Breast epithelium (tissue), 4 donors: ENCODE measurements at places on chromosomes 5 and 9. TPM values are rescaled to one million over a fixed set of nuclear protein-coding genes. Genes with fewer than 3 reads are reported as not detected.

Gene GFI1B
- not detected for total RNA-seq

Gene PLAC8L1
- not detected for total RNA-seq

Gene SPEF2
- 11.5 TPM for total RNA-seq

Gene CCDC192
- 1.3 TPM for total RNA-seq

Gene PDE8B
- total RNA-seq = 57.1 TPM

Gene CEP120
- 18.7 TPM for total RNA-seq
